Activated CD8-positive, alpha-beta memory T cell treated with anti-CD3 and anti-CD28 coated beads, Interleukin-2, amount 50 U/mL, for 48 hours (primary cell): ENCODE measurements at places on chromosomes 3 and 15.

DNA sequence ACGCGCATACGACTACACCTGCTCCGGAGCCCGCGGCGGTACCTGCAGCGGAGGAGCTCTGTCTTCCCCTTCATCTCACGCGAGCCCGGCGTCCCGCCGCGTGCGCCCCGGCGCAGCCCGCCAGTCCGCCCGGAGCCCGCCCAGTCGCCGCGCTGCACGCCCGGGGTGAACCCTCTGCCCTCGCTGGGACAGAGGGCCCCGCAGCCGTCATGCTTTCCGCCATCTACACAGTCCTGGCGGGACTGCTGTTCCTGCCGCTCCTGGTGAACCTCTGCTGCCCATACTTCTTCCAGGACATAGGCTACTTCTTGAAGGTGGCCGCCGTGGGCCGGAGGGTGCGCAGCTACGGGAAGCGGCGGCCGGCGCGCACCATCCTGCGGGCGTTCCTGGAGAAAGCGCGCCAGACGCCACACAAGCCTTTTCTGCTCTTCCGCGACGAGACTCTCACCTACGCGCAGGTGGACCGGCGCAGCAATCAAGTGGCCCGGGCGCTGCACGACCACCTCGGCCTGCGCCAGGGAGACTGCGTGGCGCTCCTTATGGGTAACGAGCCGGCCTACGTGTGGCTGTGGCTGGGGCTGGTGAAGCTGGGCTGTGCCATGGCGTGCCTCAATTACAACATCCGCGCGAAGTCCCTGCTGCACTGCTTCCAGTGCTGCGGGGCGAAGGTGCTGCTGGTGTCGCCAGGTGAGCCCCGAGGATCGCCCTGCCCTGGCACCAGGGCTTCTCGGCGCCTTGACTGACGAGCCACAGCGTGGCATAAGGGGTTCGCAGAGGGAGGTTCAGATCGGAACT is 420 bp downstream of the SLC27A2 start:
- DNase-seq, result peak; percentile 80

DNA sequence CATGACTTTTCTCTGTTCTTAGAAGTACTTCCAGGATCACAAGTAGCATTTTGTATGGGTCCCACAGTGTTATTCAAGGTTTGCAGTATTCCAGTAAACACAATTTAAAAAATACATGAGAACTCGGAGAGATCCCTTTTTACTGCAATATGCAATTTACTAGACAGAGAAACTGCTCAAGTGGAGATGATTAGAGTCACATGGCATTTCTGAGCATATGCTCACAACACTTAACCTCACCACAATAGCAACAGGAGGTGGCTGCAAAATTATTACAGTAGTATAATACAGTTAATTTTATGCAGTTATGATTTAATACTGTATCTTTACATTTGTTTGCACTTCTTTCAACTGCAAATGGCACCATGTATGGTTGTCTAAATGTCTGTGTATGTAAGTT is 87.5 kb downstream of the PIK3CB start:
- DNase-seq, result no peak

GRCh38 chr15:85950101-85950500 is 129.6 kb upstream of the AGBL1 start:
- no peak for DNase-seq

DNA sequence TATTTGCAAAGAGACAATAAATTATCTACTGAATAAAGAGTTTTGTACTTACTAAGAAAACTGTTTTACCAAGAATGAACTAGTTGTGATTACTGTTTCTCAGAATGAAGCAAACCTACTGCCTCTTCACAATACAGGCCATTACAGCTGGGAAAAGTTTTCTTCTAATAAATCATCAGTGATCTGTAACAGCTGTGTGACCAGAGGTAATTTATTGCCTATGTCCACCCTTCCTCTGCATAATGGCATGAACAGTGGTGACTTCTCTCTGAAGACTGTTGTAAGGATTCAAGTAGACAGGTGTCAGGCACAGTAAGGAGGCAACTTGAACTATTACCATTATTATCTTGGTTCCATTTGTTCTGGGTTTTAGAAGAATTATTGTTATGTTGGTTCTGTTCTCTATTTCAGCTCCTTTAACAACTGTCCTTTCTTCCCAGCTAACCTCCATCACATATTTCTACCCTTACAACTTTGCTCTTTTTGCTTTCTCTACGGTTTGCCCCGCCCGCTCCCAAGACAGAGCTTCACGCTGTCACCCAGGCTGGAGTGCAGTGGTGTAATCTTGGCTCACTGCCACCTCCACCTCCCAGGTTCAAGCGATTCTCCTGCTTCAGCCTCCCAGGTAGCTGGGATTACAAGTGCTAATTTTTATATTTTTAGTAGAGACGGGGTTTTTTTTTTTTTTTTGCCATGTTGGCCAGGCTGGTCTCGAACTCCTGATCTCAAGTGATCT is 51.5 kb downstream of the PRKAR2A start:
- DNase-seq, result no peak

DNA sequence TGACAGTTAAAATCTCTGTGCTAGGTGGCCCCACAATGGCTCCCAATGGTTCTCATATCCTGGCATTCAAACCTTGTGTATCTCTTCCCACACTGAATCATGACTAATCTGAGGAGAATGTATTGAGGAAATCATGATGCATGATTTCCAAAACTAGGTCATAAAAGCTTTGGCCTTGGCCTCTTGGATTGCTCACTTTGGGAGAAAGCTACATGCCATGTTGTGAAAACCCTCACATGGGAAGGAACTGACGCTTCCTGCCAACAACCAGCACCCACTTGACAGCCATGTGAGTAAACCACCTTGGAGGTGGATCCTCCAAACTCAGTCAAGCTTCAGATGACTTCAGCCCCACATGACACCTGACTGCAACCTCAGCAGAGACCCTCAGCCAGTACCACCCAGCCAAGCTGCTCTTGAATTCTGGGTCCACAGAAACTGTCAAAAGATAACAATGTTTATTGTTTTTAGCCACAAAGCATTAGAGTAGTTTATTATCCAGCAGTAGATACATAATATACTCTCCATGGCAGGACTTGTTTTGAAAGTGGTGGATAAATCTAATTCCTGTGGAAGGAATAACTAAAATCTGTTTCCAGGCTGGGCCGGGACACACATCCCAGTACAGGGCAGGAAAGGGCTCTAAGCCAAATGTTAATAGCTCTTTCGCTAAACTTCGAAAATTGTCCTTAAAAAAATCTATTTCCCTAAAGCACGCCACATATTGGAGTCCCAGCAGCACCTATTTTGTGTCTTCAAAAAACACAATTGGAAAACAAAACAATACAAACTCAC is 1.0 kb upstream of the ZNF620 start:
- no peak for DNase-seq

GRCh38 chr3:159733194-159733860 is 255.3 kb upstream of the IL12A start:
- DNase-seq, result no peak

DNA sequence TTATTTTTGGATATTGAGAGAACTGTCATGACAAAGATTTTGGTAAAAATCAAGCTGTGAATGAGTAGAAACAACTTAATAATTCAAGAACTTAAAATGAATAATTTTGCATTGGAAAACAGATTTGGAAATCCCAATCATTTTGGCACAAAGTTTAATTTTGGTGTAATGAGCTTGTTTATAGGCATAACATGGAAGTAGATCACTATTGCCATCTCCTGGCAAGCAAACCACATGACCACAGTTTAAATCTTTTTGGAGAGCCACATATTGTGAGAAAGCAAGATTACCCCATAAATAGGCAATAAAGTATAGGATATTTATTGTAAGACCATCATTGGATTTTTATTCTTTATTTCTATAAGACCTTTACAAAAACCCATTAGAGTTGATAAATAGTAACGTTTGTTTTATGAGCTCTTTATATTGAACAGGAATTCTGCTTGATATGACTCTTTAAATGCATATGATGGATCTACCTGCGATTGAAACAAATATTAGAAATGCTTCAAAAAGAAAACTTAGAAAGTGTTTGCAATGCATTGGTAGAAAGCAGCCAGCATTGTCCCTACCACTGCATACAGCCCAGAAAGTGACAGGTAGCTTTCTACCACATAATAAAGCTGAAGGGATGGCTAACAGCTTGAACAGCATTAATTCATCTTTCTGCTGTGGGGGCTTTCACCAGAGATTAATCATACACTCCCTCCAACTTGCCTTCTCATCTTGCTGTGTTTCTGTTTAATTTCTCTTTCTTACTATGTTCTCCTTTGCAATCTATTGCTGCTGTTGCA is 766.8 kb downstream of the TBL1XR1 start:
- DNase-seq, result no peak

GRCh38 chr3:170622369-170623159 is 36.7 kb upstream of the SLC7A14 start:
- DNase-seq, result no peak

DNA sequence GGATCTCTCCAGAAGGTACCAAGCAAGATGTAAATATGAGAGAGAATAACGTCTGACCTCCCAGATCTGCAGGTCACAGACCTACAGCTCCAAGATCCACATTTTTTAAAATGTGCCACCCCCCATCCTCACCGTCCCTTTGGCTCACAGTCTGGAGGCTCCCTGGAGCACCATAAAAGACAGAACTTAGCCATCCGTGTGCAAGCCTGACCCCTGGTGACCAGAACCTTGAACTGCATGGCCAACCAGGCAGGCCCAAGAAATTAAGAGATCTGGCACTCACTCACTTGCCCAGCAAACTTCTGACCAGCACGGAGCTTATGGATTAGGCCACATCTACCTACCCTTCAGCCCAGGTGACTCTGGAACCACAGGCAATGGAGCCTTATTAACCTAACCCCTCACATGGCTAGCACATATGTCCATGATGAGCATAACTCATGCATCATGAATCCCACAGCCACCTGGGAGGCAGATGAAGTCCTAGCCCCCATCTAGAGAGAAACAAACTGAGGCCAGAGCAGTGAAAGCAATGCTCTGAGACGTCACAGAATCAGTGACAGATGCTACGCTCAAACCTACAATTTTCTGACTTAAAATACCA is 275.3 kb downstream of the UACA start:
- DNase-seq, result peak; percentile 88

- peak; percentile 56 for DNase-seq
These were observed 87.2 kb upstream of the TBL1XR1 start for GRCh38 chr3:177284383-177284881.

DNA sequence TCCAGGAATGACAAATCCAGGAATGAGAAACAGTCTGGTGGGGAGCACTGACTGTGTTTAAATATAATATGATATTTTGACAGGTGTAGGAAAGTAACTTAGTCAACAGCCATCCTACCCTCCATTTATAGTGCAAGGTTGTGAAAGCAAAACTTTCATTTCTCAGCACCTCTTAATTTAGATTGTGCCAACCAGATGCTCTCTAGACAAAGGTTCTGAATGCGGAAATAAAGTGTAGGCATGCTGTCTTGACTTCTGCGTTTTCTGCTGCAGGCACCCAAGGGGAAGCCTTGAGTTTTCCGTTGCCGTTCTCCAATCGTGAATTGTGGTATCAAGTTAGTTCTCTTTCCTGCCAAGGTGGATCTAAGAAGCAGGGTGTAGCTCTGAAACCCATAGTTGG is 261.9 kb upstream of the SUCLG2 start:
- no peak for DNase-seq

DNA sequence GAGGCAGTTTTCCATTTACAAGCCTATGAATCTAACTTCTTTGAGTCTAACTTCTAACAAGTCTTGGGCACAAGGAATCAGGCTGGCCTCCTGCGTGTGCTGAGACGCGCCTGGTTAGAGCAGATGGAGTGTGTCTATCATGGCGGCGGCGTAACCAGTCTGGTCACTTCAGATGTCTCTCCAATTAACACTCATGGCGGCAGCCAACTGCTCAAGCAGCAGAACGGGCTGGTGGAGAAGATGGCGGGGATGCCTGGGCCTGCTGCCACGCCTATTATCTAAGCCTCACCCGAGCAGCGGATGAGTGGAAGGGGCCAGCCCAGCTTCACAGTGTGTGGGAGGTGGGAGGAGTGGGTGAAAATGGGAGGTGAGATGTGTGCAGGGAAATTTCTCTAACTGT is 246.4 kb upstream of the TPRG1 start:
- no peak for DNase-seq

- DNase-seq, result no peak
These were observed 48.8 kb upstream of the PLXND1 start for GRCh38 chr3:129655291-129655700.
